ENCODE measurements at places on chromosomes 5 and 9. TPM values are rescaled to one million over a fixed set of nuclear protein-coding genes. Genes with fewer than 3 reads are reported as not detected.

DNA sequence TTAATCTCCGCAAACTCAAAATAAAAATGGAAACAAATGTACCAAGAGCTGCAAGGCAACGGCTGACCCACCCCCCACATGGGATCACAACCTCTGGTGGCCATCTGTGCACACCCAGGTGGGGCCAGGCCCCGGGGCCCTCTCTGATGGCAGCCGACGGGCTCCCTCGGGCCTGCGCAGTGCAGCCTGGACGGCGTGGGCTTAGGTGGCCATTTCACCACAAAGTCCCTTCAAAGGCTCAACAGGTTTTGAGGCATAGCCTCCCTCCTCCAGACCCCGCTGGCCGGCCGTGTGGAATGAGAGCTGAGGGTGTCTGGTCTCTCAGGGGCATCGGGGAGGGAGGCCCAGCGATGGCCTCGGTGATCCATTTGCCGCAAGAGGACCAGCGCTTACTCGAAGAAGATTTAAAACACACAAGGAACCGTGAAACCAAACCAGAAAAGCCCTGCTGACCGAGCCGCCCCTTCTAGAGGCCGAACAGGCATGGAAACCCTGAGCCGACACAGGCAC, 42.7 kb upstream of the CEP72 start:
- DNase-seq: no peak

- DNase-seq: no peak
Measured at GRCh38 chr9:127064335-127064734, 58.1 kb downstream of the ANGPTL2 start.

GRCh38 chr5:177431317-177432142, 5.1 kb downstream of the GRK6 start:
- DNase-seq: no peak

The ARL10 gene
- 2.3 TPM for total RNA-seq

- DNase-seq: no peak
Measured at GRCh38 chr5:33184367-33184766, 256.4 kb upstream of the TARS1 start.

Measured in thyroid gland (tissue), 4 donors.